Activated naive CD8-positive, alpha-beta T cell treated with anti-CD3 and anti-CD28 coated beads, Interleukin-2, amount 10 ng/mL, durations not matched to agents 7 days and 5 days (primary cell): ENCODE measurements at places on chromosomes 1 and 21. TPM values are rescaled to one million over a fixed set of nuclear protein-coding genes. Genes with fewer than 3 reads are reported as not detected.

DNA sequence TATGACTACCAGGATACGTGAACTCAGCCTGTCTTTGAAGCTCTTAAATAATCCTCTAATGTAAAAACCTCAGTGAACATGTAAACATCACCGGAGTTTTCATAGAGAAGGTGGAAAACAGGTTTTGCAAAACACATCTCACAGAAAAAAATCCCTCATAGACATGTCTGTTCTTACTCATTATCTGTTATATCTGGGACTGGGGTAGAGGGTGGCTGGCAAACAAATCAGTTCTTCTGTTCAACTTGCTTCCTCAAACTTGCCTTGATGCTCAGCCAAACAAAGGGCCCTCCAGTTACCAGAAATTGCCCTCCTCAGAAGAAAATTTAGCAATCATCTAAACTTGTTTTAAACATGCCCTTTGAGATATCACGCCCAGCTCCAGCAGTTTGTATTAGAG is 66.1 kb upstream of the CXADR start:
- DNase-seq, result no peak

The REN gene
- total RNA-seq, result not detected

The ARHGEF16 gene
- total RNA-seq, result not detected

The OR4F29 gene
- not detected for total RNA-seq

The AMY1C gene
- not detected for total RNA-seq

The ACOT11 gene
- total RNA-seq, result 1.2 TPM

DNA sequence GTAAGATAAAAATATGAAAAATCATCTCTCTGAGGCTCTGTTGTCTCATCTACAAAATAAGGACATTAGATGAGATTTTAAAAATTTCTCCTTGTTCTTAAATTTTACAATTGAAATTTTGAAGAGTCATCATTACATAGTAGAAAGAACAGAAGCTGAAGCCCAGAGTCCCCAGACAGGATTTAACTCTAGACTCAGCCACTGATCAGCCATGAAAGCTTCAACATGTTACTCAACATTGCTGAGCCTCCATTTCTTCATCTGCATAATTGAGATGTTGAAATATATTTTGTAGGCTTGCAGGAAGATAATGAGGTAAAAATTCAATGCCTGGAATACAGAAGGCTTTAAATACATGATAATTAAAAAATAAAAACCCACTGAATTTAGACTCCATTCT is 633.3 kb downstream of the LMO4 start:
- no peak for DNase-seq
